ENCODE measurements at places on chromosomes 16 and 17.

DNA sequence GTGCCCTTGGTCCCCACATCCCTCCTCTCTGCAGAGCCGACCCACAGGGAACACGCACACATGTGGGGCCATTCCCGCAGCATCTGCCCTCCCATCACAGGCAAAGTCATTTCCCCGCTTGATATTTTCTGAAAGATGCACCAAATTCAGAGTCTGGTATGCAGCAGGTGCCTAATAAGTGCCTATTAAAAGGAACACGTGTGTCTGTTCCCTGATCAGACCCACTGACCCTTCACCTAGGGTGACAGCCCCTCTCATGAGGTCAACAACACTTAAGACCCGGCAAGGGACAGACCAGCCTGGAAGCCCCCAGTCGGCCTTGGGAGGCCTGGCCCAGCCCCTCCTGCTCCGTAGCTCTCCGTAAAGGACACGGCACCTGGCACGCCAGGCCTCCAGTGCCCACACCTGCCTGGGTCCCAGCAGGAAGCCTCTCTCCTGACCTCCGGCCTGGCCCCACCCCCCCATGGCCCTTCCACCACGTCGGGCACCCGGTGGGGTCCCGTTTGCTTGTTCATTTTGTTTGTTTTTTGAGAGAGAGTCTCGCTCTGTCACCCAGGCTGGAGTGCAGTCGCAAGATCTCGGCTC is 20.0 kb downstream of the UNKL start:
- no peaks in the 10 kb centered on the region for H3K27me3 ChIP-seq
- peaks cover 50% of the 10 kb centered on the region for H3K36me3 ChIP-seq
- no peak overlapping the region for H3K4me3 ChIP-seq
- DNase-seq = no peak

DNA sequence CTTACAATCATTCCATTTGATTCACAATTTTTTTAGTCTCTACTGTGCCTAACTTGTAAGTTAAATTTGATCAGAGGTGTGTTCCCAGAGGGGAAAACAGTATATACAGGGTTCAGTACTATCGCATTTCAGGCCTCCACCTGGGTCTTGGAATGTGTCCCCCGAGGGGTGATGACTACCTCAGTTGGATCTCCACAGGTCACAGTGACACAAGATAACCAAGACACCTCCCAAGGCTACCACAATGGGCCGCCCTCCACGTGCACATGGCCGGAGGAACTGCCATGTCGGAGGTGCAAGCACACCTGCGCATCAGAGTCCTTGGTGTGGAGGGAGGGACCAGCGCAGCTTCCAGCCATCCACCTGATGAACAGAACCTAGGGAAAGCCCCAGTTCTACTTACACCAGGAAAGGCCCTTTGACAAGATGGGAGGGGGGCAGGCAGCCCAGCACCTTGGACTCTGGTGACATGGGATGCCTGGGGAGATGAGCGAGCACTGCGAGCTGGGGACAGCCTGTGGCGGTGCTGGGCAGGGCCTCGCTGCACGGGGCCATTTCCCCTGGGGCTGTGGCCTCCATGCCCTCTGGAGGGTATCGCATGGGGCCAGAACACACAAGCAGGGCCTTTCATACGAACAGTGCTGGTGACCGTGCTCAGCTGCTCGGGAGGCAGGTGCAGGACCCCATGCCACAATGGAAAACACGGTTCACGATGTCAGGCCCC is 33.9 kb downstream of the PDIA2 start:
- H3K36me3 ChIP-seq = peaks cover 29% of the 10 kb centered on the region
- no peak overlapping the region for H3K27ac ChIP-seq
- H3K27me3 ChIP-seq = no peaks in the 10 kb centered on the region
- no peak overlapping the region for H3K4me3 ChIP-seq
- no peak for DNase-seq
- no peaks in the 10 kb centered on the region for H3K4me1 ChIP-seq

GRCh38 chr16:23570992-23571632 is 13.6 kb downstream of the UBFD1 start:
- no peaks in the 10 kb centered on the region for H3K4me1 ChIP-seq
- H3K36me3 ChIP-seq = peaks cover 61% of the 10 kb centered on the region
- no peak for DNase-seq
- no peak overlapping the region for H3K4me3 ChIP-seq
- H3K27me3 ChIP-seq = no peaks in the 10 kb centered on the region

- H3K27ac ChIP-seq = no peak overlapping the region
- H3K36me3 ChIP-seq = no peaks in the 10 kb centered on the region
- no peak for DNase-seq
- H3K27me3 ChIP-seq = no peaks in the 10 kb centered on the region
- H3K4me3 ChIP-seq = no peak overlapping the region
These were observed 139.1 kb upstream of the GSE1 start for GRCh38 chr16:85473909-85474620.

GRCh38 chr17:39064374-39064773 is 87.1 kb downstream of the PLXDC1 start:
- H3K27me3 ChIP-seq = no peaks in the 10 kb centered on the region
- peaks cover 36% of the 10 kb centered on the region for H3K4me1 ChIP-seq
- no peak overlapping the region for H3K27ac ChIP-seq
- no peak for DNase-seq

GRCh38 chr17:2042933-2043332 is 1.1 kb downstream of the OVCA2 start:
- H3K4me1 ChIP-seq = peaks cover 29% of the 10 kb centered on the region
- no peaks in the 10 kb centered on the region for H3K36me3 ChIP-seq
- peak overlapping the region; percentile 83 for H3K27ac ChIP-seq
- H3K4me3 ChIP-seq = peak overlapping the region; percentile 92
- DNase-seq = no peak

DNA sequence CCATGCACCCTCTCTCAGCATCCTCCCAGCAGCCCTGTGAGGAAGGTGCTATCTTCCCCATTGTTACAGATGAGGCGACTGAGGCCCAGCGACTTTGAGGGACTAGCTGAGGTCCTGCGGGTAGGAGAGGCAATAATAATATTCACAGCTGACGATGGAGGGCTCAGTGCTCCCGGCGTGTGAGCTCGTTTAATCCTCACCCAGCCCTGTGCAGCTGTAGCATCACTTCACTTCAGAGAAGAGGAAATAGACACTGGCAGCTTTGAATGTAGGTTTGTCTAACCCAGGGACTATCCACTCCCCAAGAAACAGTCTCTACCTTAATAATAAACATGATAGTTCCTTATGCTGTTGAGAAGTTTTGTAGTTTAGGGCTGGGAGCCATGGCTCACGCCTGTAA is 21.6 kb downstream of the LASP1 start:
- peaks cover 43% of the 10 kb centered on the region for H3K36me3 ChIP-seq
- no peaks in the 10 kb centered on the region for H3K27me3 ChIP-seq
- H3K4me1 ChIP-seq = peaks cover 29% of the 10 kb centered on the region
- H3K27ac ChIP-seq = no peak overlapping the region
- DNase-seq = no peak
